ENCODE measurements at places on chromosomes 11 and 22.
A peak's percentile ranks its signal among the peaks of the same experiment; 100 is the strongest.

- DNase-seq: no peak
Observed at GRCh38 chr11:65786008-65786785, 666 bp upstream of the OVOL1 start.

DNA sequence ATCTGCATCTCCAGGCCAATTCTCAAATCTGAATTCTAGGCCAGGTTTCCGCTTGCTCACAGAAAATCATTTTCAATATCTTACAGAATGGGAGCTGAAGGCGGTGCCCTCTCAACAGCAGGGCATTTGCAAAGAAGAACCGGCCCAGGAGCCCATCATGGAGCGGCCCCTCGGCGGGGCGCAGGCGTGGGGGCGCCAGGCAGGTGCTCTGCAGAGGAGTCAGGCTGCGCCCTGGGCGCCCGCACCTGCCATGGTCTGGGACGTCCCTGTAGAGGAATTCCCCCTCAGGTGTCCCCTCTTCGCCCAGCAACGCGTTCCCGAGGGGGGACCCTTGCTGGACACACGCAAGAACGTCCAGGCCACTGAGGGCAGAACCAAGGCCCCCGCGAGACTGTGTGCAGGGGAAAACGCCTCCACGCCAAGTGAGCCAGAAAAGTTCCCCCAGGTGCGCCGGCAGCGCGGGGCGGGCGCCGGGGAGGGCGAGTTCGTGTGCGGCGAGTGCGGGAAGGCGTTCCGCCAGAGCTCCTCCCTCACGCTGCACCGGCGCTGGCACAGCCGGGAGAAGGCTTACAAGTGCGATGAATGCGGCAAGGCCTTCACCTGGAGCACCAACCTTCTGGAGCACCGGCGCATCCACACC is 11.5 kb downstream of the ZNF74 start:
- no peak for DNase-seq

- DNase-seq: no peak
Observed at GRCh38 chr11:833114-833791, 501 bp downstream of the CD151 start.

DNA sequence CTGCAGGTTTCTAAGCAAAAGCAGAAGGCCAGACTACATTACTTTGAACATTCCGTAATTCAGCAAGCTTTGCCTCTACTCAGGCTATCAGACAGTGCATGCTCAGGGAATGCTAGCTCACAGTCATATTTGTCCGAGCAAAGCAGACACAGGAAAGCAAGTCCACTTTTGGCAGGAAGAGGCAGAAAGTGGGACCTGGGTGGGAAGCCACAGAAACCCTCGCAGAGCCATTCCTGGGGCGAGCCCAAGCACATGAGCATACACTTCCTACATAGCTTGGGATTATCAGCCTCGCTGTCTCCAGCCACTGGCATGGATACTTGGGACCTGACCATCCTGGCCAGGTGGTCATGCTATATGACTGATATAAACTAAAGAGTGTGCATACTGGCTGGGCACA is 113.3 kb downstream of the TRIM29 start:
- DNase-seq: no peak

DNA sequence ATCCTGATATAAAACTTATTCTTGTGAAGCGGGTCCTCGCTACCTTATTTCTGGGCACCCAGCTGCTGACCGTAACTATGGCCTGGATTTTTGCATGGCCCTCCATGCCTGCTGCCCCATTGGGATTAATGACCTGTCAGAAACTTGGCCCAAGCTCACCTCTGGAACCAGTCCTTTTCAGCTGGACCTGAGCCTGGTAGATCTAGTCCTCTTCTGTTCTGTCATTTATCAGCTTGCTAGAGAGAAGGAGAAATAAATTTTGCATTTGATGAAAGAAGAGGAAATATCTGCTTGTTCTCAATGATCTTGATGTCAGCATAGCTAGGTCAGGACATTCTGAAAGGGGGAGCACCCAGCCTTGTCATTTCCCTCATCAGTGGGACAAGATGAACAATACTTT is 387.8 kb upstream of the LARGE1 start:
- no peak for DNase-seq

DNA sequence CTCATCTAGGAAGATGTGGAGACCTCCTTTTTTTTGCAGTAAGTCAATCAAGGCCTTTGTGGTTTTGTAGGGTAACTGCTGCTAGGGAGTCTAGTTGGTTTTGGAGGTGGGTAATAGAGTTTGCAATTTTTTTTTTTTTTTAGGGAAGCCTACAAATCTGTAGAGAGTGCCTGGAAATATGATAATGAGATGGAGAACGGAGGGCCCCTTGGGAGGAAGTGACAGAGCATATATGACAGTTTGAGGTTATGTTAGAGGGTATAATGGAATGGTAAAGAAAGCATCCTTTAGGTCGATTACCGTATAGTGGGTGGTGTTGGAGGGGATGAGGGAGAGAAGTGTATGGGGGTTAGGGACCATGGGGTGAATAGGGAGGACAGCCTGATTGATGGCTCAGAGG is 98.3 kb downstream of the ELP4 start:
- DNase-seq: no peak

- no peak for DNase-seq
Observed at GRCh38 chr11:35031867-35032266, 107.1 kb upstream of the CD44 start.

- no peak for DNase-seq
Observed at GRCh38 chr11:9169595-9170295, 78.3 kb upstream of the SCUBE2 start.

DNA sequence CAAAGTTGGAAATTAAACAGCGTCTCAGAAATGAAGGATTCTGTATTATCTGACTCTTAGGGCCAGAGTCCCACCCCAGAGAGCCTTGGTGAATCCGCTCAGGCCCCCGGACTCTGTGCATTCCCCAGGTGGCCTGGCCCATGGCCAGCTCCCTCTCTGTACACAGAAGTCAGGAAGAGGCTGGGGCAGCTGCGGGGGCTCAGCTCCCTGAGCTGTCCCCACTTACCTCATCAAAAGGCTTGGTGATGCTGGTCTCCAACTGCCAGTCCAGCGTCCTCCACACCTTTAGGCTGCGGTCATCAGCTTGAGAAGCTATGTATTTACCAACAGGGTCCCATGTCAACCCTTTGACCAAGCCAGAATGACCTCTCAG is 35.0 kb downstream of the HIRA start:
- DNase-seq: no peak

GRCh38 chr11:116384407-116384806 is 388.4 kb downstream of the BUD13 start:
- no peak for DNase-seq

- peak; percentile 25 for DNase-seq
Observed at GRCh38 chr11:124793466-124794278, 6.5 kb downstream of the MSANTD2 start.

DNA sequence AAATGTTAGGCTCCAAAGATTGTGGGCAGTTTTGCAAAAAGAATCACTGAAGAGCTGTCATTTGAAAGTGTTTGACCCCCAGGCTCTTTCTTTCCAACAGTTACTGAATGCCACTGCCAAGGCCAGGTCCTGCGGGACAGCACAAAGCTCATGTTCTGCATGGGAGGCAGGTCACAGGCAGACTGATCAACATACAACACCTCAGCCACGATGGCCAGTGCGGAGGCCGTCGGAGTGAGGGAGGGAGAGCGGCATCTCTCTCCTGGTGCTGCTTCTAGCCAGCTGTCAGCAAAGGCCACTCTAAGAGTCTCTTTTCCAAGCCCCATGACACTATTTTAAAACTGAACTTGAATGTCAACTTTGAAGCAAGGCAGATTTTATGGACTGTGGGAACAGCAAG is 49.9 kb downstream of the ARFGAP3 start:
- DNase-seq: no peak

GRCh38 chr11:27524155-27524554 is 17.6 kb upstream of the LIN7C start:
- DNase-seq: no peak

GRCh38 chr11:66368484-66368883 is 3.1 kb downstream of the SLC29A2 start:
- DNase-seq: no peak

GRCh38 chr22:29072979-29073617 is at the start of gene KREMEN1:
KREMEN1 (plus strand) TSS chr22:29073035; CDS start chr22:29073131, 96 bp downstream.
- DNase-seq: peak; percentile 93

- DNase-seq: no peak
Observed at GRCh38 chr22:26981541-26981940, 324.2 kb downstream of the MIAT start.

DNA sequence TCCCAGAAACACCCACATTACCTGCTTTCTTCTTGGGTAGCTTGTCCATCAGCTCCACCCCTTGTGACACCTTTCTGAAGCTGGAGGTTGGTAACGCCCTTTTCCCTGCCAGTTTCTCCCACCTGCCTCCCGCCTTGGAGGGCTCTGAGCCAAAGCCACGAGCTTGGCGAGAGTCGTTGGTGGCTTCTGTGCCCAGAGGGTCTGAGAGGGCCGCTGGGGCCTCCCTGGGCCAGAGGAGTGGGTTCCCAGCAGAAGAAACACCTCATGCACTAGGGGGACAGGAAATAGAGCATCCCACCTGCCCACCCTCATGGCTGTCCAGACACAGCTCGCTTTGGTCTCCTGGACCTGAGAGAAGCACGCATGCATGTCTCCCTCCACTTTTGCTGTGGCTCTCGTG is 37.9 kb downstream of the B3GAT1 start:
- DNase-seq: no peak

GRCh38 chr11:107830915-107831540 is 27.6 kb downstream of the SLC35F2 start:
- no peak for DNase-seq

DNA sequence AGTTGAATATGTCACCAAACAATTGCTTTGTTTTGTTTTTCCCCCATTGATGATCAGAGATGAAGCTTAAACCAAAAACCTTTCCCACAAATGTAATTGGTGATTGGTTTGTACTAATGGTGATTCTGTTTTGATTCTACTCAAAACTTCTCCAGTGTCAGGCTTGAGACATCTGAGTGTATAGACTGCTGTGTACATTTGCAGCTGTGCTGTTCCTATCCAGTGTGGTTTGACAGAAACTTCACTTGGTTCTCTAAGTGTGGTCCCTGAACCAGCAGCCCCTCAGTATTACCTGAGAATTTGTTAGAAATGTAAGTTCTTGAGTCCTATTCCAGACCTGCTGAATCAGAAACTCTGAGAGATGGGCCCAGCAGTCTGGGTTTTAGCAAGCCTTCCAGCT is 84.8 kb downstream of the PPP6R3 start:
- DNase-seq: no peak

GRCh38 chr11:76141901-76142588 is 64.3 kb downstream of the WNT11 start:
- no peak for DNase-seq

DNA sequence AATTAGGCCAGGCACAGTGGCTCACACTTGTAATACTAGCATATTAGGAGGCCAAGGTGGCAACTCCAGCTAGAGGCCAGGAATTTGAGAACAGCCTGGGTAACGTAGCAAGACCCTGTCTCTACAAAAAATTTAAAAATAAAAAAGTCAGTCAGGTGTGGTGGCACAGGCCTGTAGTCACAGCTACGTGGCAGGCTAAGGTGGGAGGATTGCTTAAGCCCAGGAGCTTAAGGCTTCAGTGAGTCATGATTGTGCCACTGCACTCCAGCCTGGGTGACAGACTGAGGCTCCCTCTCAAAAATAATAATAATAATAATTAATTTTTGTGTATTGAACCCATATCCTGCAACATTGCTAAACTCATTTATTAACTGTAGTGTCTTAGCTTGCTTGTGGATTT is 15.3 kb upstream of the TRIM29 start:
- no peak for DNase-seq

- DNase-seq: no peak
Observed at GRCh38 chr11:128254941-128255340, 332.4 kb downstream of the ETS1 start.

DNA sequence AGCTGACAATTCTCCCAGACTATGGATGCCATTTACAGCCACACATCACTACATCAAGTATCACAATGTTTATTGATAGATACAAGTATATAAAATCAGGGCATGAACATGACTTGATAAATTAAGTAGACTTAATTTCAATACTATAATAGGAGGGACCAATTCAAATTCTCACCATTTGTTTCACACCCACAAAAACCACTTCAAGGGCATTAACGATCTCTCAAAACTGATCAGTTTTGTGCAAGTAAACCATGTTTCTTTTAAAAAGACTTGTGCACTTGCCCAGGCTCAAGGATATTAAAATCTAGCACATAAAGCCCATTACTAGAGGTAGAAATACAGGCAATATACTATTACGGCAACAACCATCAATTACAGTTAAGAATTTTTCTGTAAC is 11.7 kb downstream of the EIF4G2 start:
- no peak for DNase-seq

- DNase-seq: no peak
Observed at GRCh38 chr11:96052921-96053651, 129.2 kb upstream of the MTMR2 start.

DNA sequence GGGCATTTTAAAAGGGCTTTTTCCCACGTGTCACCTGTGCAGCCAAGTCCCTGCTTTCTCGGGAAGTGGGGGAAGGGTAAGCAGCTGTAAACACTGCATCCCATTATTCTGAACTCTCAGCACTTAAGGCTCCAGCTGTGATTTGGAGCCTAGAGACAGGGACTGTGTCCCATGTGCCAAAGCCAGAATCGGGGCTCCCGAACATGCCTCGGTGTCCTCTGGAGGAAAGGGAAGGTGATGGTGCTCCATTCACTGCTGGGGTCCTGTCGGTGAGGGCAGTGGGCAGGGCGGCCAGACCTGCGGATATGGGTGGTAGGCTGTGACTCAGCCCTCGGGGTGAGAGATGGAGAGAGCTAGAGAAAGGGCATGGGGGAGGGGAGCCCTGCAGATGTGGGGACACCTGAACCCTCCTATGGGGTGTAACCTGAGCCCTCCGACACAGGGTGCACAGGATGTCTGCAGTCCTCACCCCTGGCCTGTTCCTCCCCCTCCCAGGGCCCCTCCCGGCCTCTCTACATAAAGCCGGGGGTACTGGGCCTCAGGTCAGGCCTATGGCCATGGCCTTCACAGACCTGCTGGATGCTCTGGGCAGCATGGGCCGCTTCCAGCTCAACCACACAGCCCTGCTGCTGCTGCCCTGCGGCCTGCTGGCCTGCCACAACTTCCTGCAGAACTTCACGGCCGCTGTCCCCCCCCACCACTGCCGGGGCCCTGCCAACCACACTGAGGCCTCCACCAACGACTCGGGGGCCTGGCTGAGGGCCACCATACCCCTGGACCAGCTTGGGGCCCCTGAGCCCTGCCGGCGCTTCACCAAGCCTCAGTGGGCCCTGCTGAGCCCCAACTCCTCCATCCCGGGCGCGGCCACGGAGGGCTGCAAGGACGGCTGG is 31.8 kb downstream of the CAPN1 start:
- no peak for DNase-seq

GRCh38 chr22:37559901-37560607 is at the start of gene CDC42EP1:
CDC42EP1 (plus strand) TSS chr22:37560480; CDS start chr22:37566350, 5,870 bp downstream.
- no peak for DNase-seq

- DNase-seq: no peak
Observed at GRCh38 chr11:115455613-115456012, 48.6 kb downstream of the CADM1 start.

- DNase-seq: no peak
Observed at GRCh38 chr11:111629499-111629898, 27.2 kb downstream of the SIK2 start.

DNA sequence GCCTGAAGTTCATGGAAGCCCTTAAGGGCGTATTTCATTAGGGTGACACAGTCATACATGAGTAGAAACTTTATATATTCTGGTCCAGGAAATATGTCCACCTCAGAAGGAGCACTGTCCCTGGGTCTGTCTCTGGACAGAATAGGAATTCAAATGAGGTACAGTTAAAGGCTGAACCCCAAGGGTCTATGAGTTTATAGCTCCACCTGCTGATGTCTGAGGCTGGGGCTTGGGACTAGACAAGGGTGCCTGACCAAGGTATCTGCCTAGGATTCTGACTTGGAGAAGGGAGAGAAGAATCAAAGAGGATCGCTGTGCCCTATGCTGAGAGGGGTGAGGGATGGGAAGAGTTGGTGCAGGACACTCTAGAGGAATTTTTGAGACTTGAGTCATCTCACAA is 14.9 kb downstream of the HEPHL1 start:
- no peak for DNase-seq

All from GM19239 (cell line).